ENCODE measurements at places on chromosomes 2 and 18. TPM values are rescaled to one million over a fixed set of nuclear protein-coding genes. Genes with fewer than 3 reads are reported as not detected.

Gene LAMA3
- not detected for polyA plus RNA-seq

Gene MLPH
- not detected for polyA plus RNA-seq

Gene THSD7B
- not detected for polyA plus RNA-seq

Gene MFSD2B
- not detected for polyA plus RNA-seq

Gene TACR1
- polyA plus RNA-seq, result not detected

Gene SLC11A1
- polyA plus RNA-seq, result 1.3 TPM

Gene ALPI
- polyA plus RNA-seq, result not detected

Gene POMC
- polyA plus RNA-seq, result 10.1 TPM

Gene RNF138
- 62.4 TPM for polyA plus RNA-seq

Gene SP5
- polyA plus RNA-seq, result not detected

Gene CENPO
- 2.6 TPM for polyA plus RNA-seq

Gene SERPINB10
- not detected for polyA plus RNA-seq

Gene MC4R
- not detected for polyA plus RNA-seq

Gene FLACC1
- polyA plus RNA-seq, result 0.64 TPM

Gene SPATS2L
- polyA plus RNA-seq, result 0.50 TPM

Gene ABCG8
- not detected for polyA plus RNA-seq

Gene ANKRD29
- polyA plus RNA-seq, result not detected

Gene GAREM2
- 0.19 TPM for polyA plus RNA-seq

Gene GALNT3
- 4.1 TPM for polyA plus RNA-seq
